Activated T-helper 9 cell treated with anti-CD3 and anti-CD28 coated beads, Interleukin-2, amount 50 U/mL, for 16 hours (primary cell): ENCODE measurements at places on chromosomes 11 and 22.

- DNase-seq = no peak
These were observed 113.3 kb downstream of the TRIM29 start for GRCh38 chr11:120024586-120024985.

GRCh38 chr22:26589367-26589844, 526 bp downstream of the TPST2 start:
- DNase-seq = no peak

DNA sequence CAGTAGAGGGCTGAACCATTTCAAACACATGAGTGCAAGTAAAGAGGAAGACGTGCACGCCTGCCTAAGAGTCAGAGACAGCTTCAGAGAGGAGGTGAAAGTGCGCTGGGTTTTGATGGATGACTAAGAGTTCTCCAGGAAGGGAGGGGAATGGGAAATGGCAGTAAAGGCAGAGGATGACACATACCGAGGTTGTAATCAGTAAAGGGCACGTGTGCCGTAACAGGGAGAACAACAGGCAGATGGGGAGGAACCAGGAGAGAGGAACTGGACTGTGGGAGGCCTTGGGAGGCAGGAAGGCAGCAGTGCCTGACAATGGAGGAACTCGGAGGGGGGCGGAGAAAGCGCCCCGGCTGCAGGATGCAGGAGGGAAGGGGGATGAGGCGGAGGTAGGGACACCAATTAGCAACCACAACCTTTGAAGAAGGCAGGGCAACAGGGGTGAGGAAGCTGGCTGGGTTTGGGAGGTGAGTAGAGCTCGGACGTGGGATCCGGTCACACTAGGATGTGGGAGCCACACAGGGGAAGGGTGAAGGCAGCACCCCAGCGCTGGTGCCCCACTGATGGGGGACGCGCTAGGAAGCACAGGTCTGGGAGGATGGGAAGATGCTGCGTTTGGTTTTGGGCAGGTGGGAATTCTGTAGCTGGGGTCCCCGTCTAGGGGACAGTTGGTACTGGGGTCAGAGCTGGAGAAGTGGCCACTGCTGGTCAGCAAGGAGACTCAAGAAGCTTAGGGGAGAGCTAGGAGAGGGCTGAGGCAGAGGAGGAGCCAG, 67.4 kb downstream of the SCUBE1 start:
- DNase-seq = no peak

DNA sequence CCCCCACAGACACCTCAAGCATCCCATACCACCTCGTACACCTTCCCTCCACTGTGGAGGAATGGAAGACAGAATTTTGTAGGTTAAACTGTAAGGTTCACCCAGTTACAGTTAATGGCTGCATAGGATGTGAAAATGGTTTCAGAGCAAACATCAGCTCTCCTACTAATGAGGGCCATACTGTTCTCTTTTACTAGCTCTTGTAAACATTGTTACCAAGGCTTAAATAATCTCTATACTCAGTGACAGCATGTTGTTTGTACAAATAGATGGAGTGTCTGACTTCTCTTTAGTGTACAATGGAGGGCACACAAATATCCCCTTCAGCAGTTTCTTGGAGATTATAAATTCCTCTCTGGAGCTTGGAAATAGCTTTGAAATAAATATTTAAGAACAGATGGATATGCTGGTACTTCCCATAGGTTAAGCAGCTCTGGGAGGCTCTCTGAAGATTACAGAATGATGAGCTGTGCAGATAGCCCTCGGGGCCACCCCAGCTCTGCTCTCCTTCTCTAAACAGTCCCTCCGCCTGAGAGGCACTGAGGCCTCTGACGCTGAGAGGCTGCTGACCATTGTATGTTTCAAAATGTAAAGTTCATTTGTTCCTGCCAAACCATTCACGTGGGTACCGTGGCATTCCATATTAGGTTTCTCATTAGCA, 25.7 kb downstream of the TTC12 start:
- no peak for DNase-seq

DNA sequence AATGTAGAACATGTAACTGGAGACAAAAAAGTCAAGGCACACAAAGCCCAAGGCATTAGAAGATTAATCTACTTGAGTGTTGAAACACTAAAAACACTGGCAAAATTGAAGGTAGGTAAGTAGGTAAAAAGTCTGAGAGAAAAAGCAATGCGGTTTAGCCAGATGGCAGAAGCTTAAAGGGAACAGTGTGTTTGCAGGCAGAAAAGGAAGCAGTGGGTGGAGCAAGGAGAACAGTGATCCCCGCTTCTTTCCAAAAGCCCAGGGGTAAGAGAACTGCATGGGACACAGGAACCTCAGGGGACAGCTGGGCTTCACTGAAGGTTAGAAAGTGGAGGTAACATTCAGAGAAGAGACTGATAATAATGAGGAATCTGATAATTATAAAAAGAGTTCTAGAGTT, 16.0 kb downstream of the MRE11 start:
- no peak for DNase-seq

DNA sequence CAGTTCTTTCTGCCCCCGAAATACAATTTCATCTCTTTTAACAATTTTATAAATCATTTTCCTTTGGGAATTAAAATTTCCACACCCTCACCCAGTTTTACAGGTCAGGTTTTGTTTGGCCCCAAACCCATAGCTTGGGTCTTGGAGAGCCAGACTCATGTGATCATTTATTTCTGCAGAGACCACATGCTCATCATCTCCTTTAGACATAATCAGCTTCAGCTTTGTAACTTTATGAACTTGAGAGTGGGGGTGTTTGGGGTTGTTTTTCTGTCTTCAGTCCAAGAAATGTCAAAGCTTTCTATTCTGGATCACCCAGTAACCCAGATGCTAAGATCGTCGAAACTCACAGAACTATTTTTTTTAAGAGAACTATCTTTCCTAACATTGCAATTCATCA, 70.9 kb downstream of the DBX1 start:
- DNase-seq = no peak

GRCh38 chr22:28869736-28870135, 13.6 kb upstream of the ZNRF3 start:
- no peak for DNase-seq

DNA sequence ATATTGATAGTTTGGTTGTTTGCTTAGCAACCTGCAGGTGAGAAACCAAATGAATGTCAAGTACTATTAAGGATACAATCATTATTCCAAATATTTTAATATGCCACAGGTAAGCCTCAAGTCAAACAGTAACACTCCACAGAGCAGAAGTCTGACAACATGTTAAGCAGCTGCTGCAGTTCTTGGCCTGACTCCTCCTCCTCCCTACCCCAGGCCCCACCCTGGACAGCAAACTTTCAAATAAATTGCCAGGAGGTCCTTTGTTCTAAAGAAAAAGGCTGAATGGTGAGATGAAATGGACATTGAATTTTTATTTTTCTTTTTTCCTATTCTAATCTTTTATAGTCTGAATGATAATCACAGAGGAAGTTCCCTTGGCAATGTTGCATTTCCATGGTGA, 260.0 kb upstream of the POU2AF2 start:
- no peak for DNase-seq

DNA sequence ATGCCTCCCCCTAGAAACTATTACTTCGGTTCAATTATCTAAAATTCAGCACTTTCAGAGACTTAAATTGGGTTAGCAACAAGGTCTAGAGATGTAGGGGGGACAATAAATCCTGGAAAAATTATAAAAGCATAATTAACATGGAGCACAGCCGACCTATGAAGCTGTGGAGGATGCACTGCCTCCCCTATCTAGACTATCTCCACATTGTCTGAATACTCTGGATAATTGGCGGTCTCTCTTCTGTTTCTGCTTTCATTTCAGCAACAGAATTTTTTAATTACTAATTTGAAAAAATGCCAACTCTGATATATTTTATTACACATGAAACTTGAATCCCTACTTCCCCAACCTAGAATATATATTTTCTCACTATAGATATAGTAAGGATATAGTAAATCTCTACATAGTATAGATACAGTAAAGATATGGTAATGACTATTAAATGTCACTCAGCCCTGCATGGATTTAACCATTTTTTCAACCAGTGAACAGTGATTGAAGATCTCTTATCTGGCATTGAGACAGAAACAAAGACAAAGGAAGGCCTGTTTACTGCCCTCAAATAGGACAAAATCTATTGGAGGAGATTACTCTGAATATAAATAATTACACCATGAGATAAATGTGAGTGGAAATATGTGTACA, 157.6 kb downstream of the BLID start:
- DNase-seq = no peak

GRCh38 chr22:40838486-40838885, 18.0 kb downstream of the ST13 start:
- DNase-seq = no peak

- no peak for DNase-seq
These were observed 19.9 kb downstream of the RCN1 start for GRCh38 chr11:32110795-32111194.

GRCh38 chr11:123313262-123313661, 116.8 kb upstream of the GRAMD1B start:
- DNase-seq = no peak

DNA sequence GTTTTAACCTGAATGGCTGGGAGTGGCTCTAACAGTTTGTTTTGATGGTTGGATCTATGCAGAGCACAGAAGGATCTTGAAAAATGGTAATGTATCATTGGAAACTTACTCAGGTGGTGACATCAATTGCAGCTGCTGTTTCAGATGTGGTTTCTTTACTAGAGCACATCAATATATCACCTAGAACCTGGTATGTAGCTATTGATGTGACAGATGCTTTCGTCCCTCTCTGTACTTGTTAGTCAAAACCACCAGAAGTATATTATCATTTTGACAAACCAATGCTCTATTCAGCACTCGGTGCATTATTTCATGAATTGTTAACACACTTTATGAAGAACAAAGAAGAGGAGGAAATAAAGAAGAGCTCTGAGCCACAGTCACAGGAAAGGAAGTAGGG, 26.6 kb upstream of the SCN3B start:
- DNase-seq = no peak

- no peak for DNase-seq
These were observed 409 bp upstream of the TMEM134 start for GRCh38 chr11:67469508-67469811.

- DNase-seq = no peak
These were observed 12.7 kb upstream of the C11orf91 start for GRCh38 chr11:33713151-33713855.

DNA sequence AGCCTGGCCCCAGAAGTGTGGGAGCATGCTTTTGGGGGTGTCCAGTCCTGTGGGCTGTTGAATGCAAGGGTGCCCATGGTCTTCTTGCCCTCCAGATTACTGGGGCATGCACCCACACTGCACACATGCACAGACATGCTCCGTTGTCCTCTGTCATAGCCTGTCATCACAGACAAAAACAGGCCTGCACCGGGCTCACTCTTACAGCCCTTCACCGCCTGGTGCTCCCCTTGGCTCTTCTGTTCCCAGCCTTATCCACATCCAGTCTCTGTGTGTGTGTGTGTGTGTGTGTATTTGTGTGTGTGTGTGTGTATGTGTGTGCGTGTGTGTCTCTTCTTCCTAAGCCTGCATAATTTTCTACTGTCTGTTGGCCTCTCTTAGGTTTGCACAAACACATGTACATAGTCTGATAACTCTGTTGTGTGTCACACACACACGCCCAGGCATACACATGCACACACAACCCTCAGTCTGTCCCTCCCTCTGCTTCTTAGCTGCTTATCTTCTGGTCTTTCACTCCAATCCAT, 23.4 kb upstream of the NECTIN1 start:
- DNase-seq = no peak

DNA sequence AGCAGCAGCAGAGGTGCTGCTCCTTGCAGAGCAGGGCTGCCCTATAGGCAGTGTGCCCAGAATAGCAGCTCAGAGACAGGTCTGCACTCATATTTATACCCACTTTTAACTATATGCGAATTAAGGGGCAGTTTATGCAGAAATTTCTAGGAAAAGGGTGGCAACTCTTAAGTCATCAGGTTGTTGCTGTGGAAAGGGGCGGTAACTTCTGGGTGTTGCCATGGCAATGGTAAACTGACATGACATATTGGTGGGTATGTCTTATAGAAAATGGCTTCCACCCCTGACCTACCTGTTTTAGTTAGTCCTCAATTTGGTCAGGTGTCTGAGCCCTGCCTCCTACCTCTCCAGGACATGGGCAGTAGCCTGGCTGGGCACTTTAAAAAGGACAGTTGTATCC, 122.3 kb downstream of the ATXN10 start:
- no peak for DNase-seq

DNA sequence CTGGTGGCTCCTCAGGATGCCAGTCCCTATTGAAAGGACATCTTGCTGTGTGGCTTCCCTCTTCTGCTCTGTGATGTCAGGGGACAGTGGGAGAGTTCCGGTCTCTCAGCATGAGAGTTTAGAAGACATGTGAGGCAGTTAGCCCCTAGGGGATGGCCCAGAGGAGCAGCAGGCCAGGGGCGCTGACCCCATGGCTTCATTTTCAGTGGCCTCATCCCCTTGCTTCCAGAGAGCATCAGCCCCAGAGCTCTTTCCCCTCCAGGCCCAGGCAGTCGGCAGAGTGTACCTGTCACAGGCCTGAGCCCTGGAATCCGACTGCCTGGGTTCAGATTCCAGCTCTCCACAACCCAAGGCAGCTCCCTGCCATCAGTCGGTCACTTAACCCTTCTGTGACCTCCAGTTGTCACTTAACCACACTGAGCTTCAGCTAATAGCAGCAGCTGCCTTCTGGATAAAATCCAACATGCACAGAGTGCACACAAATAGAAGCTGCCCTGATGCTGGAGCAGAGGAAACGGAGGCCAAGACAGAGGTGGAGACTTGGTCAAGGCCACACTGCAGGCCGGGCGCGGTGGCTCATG, 14.1 kb upstream of the LRRC10B start:
- no peak for DNase-seq

DNA sequence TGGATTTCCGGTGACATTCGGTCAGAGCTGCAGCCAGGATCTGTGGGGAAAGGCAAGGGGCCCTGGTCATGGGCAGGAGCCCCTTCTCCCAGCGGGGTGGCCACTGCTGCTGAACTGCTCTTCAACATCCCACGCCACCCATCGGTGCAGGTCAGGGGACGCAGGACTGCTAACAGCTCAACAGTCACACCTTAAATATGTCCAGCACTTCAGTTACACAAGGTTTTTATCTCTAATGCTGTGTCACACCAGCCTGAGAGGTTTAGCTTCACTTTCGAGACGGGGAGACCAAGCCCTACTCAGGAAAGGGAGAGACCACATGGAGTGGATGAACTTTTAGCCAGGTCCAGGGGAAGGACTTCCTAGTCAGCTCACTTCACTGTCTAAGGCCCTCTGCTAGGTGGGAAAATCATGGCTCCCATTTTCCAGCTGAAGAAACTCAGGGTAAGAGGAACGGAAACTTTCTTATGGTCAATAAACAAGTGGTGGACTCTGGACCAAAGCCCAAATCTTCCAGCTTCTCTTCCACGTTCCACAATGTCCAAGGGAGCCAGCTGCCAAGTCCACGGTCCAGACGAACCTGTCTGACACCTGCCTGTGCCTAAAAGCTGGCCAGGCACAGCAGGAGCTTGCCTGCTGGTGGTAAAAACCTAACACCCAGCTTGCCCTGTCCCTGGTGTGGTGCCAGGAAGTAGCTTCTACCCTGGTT, 21.0 kb upstream of the CHADL start:
- DNase-seq = no peak

DNA sequence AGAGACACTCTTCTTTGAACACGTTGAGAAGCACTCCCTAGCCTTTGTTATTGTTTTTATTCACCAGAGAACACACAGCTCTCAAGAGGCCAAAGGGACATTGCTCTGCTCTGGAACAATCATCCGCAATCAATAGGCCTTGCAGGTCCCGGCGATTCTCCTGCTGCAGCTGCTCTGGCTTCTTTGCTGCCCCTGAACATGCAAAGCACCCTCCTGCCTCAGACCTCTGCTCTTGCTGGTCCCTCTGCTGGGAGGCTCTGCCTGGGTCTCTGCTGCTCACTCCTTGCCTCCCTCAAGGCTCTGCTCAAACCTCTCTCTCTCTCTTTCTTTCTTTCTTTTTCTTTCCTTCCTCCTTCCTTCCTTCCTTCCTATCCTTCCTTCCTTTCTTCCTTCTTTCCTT, 232.7 kb downstream of the DSCAML1 start:
- no peak for DNase-seq
